ENCODE measurements at places on chromosomes 3 and 15.

DNA sequence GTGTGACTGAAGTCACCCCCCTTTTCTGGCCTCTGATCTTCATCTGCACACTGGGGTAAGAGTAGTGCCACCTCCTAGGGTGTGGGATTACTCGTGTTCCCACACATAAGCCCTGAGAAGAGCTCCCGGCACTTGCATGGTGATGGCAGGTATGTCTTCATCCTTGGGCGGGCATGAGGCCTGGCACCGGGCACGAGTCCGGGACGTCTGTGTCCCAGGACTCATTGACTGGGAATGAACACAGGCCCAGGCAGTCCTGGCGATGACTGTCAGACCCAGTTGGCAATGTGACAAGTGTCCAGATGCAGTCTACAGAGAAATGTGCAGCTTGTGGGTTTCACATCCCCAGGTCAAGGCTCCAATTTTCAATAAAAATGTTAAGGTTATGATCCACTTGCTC is 78.9 kb downstream of the TBC1D2B start:
- no peak overlapping the region for H3K27ac ChIP-seq
- H3K4me3 ChIP-seq = no peak overlapping the region
- H3K36me3 ChIP-seq = peaks cover 7% of the 10 kb centered on the region
- no peaks in the 10 kb centered on the region for H3K4me1 ChIP-seq
- DNase-seq = no peak

- no peak within 1 kb of the TSS for H3K27ac ChIP-seq
- peak; percentile 40 for DNase-seq
- peak within 1 kb of the TSS; percentile 74 for H3K4me3 ChIP-seq
- peaks cover 12% of the 10 kb centered on the region for H3K4me1 ChIP-seq
- no peaks in the 10 kb centered on the region for H3K36me3 ChIP-seq
- peaks cover 74% of the 10 kb centered on the region for H3K27me3 ChIP-seq
Measured at GRCh38 chr15:45634432-45635190, at the start of gene SQOR. Gene SQOR, plus strand, starts transcription at chr15:45635029. Its CDS starts 23,895 bp downstream, at chr15:45658924.

- DNase-seq = no peak
- no peaks in the 10 kb centered on the region for H3K36me3 ChIP-seq
- H3K27me3 ChIP-seq = no peaks in the 10 kb centered on the region
- H3K4me1 ChIP-seq = no peaks in the 10 kb centered on the region
Measured at GRCh38 chr3:28521663-28522062, 173.0 kb upstream of the AZI2 start.

DNA sequence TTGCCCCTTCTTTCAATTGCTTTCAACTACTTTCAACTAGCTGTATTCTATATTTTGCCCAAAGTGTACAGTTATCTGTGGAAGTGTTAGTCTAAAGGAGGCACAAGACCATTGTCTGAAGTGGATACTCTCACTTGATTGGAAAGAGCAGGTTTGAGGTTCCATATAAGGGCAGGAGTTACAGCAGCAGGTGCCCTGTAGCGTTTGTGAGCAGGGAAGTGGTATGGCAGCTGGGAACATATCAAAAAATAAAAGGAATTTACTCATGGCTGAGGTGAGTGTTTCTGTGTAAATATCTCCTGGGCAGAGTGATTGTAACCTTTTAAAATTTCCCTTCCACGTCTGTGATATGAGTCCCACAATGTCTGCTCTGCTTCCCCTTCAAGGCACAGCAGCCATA is 38.5 kb upstream of the DNAJC13 start:
- H3K36me3 ChIP-seq = peaks cover 5% of the 10 kb centered on the region
- DNase-seq = no peak
- H3K27me3 ChIP-seq = no peaks in the 10 kb centered on the region
- no peak overlapping the region for H3K4me3 ChIP-seq
- no peak overlapping the region for H3K27ac ChIP-seq

DNA sequence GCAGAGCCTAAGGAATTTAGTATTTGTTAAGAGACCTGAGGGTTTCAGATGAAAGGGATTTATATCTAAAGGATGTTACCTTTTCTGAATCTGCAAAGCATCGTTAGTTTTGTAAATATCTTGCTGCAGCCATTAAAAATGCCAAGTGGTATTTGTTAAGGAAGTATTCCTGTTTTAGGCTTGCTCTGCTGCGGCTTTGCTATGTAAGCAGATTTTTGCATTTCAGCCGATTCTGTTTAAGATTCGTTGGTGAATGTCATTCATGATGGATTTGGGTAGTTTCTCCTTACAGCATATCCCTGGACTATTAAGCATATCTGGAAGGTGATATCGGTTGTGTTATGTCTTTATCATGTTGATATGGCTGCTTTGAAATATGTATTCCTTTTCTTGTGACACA is 1.0 kb downstream of the USP8 start:
- peak overlapping the region; percentile 98 for H3K27ac ChIP-seq
- no peaks in the 10 kb centered on the region for H3K27me3 ChIP-seq
- peaks cover 18% of the 10 kb centered on the region for H3K4me1 ChIP-seq

- peaks cover 3% of the 10 kb centered on the region for H3K36me3 ChIP-seq
- no peak for DNase-seq
- H3K4me3 ChIP-seq = no peak overlapping the region
- no peaks in the 10 kb centered on the region for H3K27me3 ChIP-seq
- H3K27ac ChIP-seq = no peak overlapping the region
Measured at GRCh38 chr3:60953351-60953750, 297.9 kb downstream of the FHIT start.

- no peaks in the 10 kb centered on the region for H3K27me3 ChIP-seq
- no peak for DNase-seq
- H3K36me3 ChIP-seq = peaks cover 17% of the 10 kb centered on the region
- H3K4me3 ChIP-seq = no peak overlapping the region
- H3K4me1 ChIP-seq = peaks cover 27% of the 10 kb centered on the region
- H3K27ac ChIP-seq = no peak overlapping the region
Measured at GRCh38 chr3:128287216-128287615, 133.9 kb downstream of the EEFSEC start.

- no peaks in the 10 kb centered on the region for H3K27me3 ChIP-seq
- H3K4me3 ChIP-seq = no peak overlapping the region
- DNase-seq = no peak
- H3K36me3 ChIP-seq = no peaks in the 10 kb centered on the region
- H3K27ac ChIP-seq = peak overlapping the region; percentile 20
Measured at GRCh38 chr3:45659661-45660566, 29.3 kb upstream of the SACM1L start.

DNA sequence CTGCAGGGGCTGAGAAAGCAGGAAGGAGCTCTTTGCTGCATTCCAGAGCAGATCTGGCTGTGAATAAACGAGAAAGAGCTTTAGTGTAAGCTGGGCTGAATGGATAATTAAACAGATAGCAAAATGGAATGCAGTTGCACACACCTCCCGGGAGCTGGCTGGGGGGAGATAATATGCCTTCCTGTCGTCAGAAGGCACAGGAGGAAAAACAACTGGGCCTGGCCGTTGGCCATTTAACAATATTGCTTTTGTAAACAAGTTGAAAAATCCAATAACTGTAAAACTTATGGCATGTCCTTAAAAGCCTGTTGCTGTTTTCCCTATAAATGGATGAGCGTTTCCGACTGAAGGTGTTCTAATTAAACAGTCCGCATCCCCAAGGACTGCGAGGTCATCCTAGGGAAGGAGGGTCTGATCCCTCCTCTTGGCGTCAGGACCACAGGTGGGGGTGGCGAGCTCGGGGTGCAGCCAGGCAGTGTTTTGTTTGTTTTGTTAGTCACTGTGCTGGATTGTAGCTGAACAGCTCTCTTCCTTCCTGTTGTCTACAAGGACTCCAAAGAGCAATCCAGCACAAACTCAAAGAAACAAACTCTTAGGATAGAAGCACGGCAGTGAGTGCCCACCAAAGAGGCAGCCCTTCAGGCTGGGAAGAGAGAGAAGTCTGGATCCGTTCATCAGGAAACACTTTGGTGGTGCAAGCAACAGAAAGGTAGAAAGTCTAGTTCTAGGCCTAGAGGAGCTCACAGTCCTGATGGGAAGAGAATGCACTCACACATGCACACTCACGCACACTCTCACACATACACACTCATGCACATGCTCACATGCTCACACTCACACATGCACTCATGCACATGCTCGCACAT is 133.4 kb upstream of the SMAD3 start:
- peaks cover 52% of the 10 kb centered on the region for H3K4me1 ChIP-seq
- H3K4me3 ChIP-seq = no peak overlapping the region
- H3K36me3 ChIP-seq = peaks cover 4% of the 10 kb centered on the region
- DNase-seq = no peak
- H3K27ac ChIP-seq = peak overlapping the region; percentile 91
- no peaks in the 10 kb centered on the region for H3K27me3 ChIP-seq

DNA sequence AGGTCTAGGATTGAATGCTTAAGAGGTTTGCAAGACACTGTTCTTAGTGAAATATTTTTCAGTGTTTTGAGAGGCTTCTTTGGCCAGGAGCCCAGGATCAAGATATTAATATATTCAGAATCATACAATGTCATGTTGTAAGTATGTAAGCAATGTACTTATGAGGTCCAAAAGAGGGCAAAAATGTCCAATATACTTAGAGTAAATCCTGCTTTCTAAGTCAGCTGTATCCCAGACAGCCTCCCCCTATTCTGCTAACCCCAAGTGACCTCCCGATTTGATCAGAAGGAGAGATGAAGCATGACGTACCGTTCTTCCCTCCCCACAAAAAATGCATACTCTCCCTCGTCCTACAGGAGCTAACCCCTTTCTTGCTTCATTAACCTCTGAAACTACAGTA is 70.9 kb downstream of the CHAC1 start:
- H3K27ac ChIP-seq = peak overlapping the region; percentile 97
- H3K27me3 ChIP-seq = no peaks in the 10 kb centered on the region
- H3K36me3 ChIP-seq = peaks cover 15% of the 10 kb centered on the region
- H3K4me1 ChIP-seq = peaks cover 31% of the 10 kb centered on the region
- peak overlapping the region; percentile 2 for H3K4me3 ChIP-seq
- DNase-seq = no peak

DNA sequence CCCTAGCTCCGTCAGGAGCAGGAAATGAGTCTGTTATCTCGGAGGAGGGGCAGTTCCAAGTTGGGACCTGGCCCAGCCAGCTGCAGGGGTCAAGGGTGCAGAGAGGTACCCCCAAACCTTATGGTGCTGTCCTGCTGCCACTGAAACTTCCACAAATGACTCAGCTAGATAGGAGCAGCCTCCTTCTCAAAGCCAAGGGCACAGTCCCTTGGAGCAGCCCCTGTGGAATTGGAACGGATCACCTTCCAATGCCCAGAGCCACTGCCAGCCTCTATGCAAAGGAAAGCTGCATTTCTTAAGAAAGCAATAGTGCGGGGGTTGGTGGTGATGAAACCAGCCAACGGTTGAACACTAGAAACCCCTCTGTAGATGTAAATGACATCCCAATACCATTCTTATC is 19.6 kb upstream of the LRRK1 start:
- no peaks in the 10 kb centered on the region for H3K36me3 ChIP-seq
- peaks cover 10% of the 10 kb centered on the region for H3K27me3 ChIP-seq
- H3K4me3 ChIP-seq = no peak overlapping the region
- DNase-seq = no peak
- H3K4me1 ChIP-seq = peaks cover 14% of the 10 kb centered on the region
- no peak overlapping the region for H3K27ac ChIP-seq

GRCh38 chr15:65408324-65409035 is 14.3 kb downstream of the IGDCC4 start:
- DNase-seq = no peak
- peaks cover 9% of the 10 kb centered on the region for H3K4me1 ChIP-seq
- H3K4me3 ChIP-seq = no peak overlapping the region
- no peaks in the 10 kb centered on the region for H3K36me3 ChIP-seq
- H3K27me3 ChIP-seq = no peaks in the 10 kb centered on the region
- no peak overlapping the region for H3K27ac ChIP-seq

GRCh38 chr3:177451301-177451750 is 254.0 kb upstream of the TBL1XR1 start:
- no peak overlapping the region for H3K4me3 ChIP-seq
- DNase-seq = no peak
- no peaks in the 10 kb centered on the region for H3K27me3 ChIP-seq
- H3K4me1 ChIP-seq = peaks cover 22% of the 10 kb centered on the region
- H3K27ac ChIP-seq = no peak overlapping the region

- no peak overlapping the region for H3K4me3 ChIP-seq
- DNase-seq = no peak
- H3K27me3 ChIP-seq = no peaks in the 10 kb centered on the region
- peaks cover 9% of the 10 kb centered on the region for H3K4me1 ChIP-seq
Measured at GRCh38 chr3:197362081-197362480, 63.7 kb upstream of the DLG1 start.

DNA sequence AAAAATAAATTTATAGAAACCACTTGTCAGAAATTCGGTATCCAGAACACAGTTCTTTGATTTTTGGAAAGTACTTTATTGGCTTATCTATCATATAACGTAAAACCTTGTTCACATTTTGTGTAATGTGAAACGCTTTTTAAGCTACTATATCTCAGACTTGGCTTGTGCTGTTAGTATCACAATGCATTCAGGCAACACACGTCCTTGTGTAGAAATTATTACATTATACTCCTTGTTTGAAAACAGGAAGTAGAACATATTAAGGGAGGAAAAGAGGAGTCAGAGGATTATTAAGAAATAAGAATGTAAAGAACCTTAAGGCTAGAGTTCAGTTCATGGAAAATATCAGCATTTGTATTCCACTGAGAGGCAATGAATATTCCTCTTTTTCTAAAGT is 1.6 kb downstream of the DNAJC13 start:
- H3K4me3 ChIP-seq = peak overlapping the region; percentile 99
- H3K27me3 ChIP-seq = no peaks in the 10 kb centered on the region
- DNase-seq = no peak
- peak overlapping the region; percentile 99 for H3K27ac ChIP-seq

DNA sequence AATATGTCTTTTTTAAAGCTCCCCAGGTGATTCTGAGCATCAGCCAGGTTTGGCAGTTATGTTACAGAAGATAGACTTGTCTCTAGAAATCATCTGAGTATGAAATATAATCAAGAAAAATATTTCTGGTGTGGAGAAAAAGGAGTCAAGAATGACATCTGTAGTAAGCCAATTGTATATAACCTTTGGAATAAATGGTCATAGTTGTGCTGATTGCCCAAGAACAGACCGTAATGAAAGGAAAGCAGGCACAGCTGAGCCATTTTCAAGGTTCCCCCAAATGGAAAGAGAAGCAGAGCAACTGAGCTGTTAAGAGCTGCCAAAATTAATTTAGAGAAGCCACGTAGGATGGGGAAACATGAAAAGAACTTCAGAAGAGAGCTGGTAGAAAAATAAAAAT is 26.6 kb downstream of the GOLM2 start:
- no peak overlapping the region for H3K4me3 ChIP-seq
- H3K27ac ChIP-seq = peak overlapping the region; percentile 5
- H3K36me3 ChIP-seq = peaks cover 9% of the 10 kb centered on the region
- no peak for DNase-seq
- no peaks in the 10 kb centered on the region for H3K4me1 ChIP-seq

- no peak overlapping the region for H3K4me3 ChIP-seq
- H3K4me1 ChIP-seq = peaks cover 59% of the 10 kb centered on the region
- H3K36me3 ChIP-seq = peaks cover 4% of the 10 kb centered on the region
- no peak for DNase-seq
- no peaks in the 10 kb centered on the region for H3K27me3 ChIP-seq
- peak overlapping the region; percentile 93 for H3K27ac ChIP-seq
Measured at GRCh38 chr15:98900356-98900755, 107.2 kb downstream of the PGPEP1L start.

DNA sequence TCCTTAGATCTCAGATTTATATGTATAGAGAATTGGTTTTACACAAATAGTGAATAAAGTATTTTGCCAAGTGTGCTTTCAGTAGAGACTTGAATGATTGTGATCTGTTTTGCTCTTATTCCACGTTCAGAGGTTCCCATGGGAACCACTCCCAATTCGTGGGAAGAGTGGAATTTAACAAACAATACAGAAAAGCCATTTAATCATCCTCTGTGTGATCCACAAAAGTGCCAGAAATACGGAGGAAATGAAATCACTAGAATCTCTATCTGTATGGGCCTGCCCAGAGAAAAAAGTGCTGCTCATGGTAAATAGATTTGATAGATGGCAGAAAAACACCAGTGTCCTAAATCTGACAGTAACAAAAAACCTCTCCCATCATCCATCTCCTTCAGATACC is 56.0 kb downstream of the CNTN4 start:
- H3K36me3 ChIP-seq = peaks cover 6% of the 10 kb centered on the region
- DNase-seq = no peak
- no peaks in the 10 kb centered on the region for H3K27me3 ChIP-seq
- no peak overlapping the region for H3K27ac ChIP-seq

Data from mesothelial cell of epicardium (in vitro differentiated cells).